Left cardiac atrium (tissue), 4 donors: ENCODE measurements at places on chromosomes 13 and 19. TPM values are rescaled to one million over a fixed set of nuclear protein-coding genes. Genes with fewer than 3 reads are reported as not detected.

DNA sequence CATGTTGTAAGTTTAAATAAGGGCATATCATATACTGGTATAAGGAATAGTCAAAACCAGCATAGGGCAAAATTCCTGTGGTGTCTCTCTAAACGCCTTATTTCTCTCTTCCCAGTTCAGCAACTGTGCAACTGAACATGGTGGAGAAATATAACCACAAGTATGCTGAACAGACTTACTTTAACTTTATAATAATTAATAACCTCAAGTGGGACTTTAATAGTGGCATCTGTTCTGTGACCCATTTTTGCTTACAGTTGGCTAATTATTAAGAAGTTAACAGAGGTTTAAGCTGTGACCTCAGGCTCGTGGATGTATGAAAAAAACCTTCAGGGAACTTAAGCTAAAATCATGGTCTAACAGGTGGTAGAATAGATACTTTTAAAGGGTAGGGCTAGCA, 54.3 kb downstream of the MICU2 start:
- DNase-seq, result no peak

The CERS1 gene
- 2.1 TPM for total RNA-seq

GRCh38 chr13:83731113-83731512, 151.2 kb downstream of the SLITRK1 start:
- no peak for DNase-seq

- DNase-seq, result no peak
Observed at GRCh38 chr19:1626417-1627010, 21.3 kb upstream of the UQCR11 start.

DNA sequence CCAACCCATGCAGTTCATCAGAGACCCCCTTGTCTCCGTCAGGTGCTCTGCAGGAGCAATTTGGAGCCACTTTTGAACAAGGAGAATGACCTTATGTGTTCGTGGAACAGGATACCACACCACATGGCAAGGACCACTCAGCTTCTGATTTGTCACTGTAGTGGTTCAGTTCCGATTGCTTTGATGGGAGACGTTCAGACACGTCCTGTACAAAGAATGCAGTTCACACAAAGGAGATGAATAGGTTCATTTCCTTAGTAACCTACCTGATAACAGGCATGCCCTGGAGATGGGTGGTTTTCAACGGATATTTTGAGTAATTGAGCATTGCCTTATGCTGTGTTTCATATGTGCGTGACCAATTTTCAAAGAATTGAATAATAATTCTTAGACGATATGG, 17.2 kb downstream of the FGF9 start:
- DNase-seq, result no peak

DNA sequence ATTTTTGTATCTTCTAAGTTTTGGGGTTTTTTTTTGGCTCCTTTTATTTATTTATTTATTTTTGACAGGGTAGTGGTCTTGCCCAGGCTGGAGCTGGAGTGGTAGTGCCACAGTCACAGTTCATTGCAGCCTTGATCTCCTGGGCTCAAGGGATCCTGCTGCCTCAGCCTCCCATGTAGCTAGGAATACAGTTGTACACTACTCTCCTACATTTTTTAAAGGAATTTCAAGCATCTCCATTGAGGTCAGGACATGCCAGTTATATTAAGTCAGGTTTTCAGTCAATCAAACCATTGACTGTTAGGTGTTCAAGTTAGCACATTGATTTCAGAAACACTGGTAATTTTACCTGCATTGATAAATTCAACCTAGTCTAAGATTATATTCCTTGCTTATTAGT, 480.5 kb upstream of the SPRY2 start:
- no peak for DNase-seq

The KCNN4 gene
- 1.4 TPM for total RNA-seq

- DNase-seq, result no peak
Observed at GRCh38 chr19:14183741-14184350, 22.1 kb downstream of the ADGRL1 start.

DNA sequence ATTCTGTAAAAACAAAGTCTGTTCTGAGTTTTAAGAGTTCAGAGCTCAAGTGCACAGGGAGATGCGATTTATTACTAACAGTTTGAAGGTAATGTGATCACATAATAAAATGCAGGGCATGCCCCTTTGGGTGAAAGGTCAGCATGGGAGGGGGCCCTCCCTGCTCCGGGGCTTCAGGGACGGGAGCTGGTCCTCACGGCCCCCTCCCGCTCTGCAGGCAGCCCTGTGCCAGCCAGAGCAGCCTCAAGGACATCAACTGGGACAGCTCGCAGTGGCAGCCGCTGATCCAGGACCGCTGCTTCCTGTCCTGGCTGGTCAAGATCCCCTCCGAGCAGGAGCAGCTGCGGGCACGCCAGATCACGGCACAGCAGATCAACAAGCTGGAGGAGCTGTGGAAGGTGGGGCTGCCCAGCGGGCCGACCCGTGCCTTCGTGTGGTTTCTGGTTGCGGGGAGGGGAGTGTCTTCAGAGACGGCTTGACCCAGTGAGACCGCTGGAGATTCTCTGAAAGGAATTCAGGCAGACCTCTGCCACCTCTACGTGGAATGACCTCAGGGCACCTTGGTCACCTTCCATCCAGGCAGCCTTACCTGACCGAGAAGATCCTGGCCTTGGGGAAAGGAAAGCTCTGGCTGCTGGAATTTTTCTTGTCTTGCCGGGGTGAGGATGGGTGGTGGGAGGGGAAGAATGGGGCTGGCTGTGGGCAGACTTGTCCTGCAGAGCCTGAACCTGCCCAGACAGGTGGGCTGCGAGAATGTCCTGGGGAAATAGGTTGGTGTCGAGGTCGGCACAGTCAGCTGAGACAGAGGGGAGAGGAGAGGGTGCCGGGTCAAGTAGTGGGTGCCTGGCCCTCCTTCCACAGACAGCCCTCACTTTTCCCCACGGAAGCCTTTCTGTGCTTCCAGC, 19.0 kb downstream of the UPF1 start:
- DNase-seq, result peak; percentile 13

The TEX101 gene
- not detected for total RNA-seq

DNA sequence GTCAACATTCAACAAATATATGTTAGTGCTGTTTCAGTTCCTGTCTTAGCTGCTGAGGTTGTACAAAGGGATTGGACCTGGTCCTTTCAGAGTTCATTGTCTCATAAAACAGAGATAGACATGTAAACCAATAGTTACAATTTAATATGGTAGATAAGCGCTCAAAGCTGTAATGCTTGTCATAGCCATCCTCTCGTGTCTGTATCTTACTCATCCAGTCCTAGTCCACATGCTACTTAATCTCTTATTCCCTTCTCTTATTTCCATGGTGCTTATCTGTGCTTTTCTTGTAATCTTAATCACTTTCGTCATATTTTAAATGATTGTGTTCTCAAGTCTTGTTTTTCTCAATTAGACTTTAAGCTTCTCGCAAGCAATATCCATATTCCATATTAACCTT, 185.2 kb upstream of the OBI1 start:
- DNase-seq, result no peak

DNA sequence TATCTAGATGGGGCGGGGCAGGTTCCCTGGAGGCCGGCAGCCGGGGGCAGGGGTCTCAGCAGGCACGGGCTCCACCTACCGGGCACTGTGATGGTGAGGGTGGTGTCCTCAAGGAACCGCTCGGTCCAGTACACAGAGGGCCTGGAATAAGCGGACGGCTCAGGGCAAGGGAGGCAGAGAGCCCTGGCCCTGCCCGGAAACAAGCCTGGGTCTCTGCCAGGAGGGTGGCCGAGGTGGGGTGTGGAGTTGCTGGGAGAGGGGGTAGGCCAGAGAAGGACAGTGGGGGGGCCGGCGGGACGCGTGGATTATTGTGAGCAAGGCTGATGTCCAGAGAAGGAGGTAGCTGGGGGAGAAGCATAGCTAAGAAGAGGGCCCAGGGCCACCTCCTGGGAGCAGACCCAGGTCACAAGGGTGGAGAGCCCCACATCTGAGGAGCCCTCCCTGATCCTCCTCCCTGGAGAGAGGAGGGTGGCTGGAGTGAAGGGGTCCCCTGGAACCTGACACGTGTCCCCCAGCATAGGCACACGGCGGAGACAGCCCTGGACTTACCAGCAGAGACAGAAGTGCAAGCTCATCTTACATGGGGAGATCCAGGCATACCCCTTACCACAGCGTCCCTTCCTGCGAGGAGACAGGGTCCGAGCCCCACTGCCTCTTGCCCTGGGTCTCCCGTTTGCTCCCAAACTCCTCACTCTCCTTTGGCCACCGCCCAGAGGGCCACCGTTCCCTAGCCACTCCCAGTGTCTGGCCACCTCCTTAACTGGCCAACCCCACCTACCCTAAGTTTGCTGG, 29.0 kb upstream of the MIER2 start:
- DNase-seq, result no peak

- peak; percentile 48 for DNase-seq
Observed at GRCh38 chr13:31431722-31432137, 232.0 kb downstream of the B3GLCT start.

- DNase-seq, result no peak
Observed at GRCh38 chr19:46447824-46448223, 19.1 kb upstream of the PNMA8C start.

DNA sequence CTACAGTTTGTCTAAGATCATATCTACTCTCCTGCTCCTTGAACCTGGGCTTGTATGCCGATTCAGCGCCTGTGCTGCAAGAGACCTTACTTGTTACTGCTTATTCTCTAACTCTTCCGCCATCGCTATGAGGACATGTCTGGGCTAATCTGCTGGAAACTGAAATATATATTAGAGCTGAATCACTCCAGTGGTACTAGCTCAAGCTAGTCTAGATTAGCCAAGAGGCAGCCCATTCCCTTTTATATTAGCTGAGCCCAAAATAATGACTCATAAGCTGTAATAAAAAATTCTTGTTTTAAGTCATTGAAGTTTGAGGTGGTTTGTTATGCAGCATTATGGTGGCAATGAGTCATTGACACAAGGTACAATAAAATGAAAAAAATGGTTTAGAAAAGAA, 52.8 kb downstream of the SLC6A16 start:
- DNase-seq, result no peak

The GRAMD1A gene
- total RNA-seq, result 45.5 TPM

The GRIN2D gene
- total RNA-seq, result 0.47 TPM

The CEACAM20 gene
- not detected for total RNA-seq

DNA sequence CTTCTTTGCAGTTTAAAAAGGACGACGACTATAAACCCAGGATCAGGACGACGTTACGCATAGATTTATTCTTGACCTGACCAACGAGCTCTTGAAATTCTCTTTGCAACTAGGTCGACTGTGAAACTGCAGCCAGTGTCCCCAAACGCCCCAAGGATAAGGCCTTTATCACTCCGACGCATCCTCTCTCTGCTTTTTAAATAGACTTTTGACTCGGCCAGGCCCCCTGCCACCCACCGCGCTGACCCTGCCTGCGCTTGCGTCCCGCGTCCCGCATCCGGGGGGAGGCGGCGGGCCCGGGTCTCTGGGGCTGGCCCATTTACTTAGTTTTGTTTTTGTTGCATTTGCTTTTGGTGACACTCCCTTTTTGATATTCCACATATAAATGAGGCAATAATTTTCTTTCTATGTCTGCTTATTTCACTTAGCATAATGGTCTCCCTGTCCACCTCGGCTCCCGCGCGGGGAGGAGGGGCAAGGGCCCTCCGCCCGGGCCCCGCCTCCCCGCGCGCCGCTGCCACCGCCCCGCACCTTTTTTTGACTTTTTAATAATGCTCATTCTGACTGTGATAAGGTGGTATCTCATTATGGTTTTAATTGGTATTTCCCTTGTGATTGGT, 17.4 kb downstream of the RB1 start:
- DNase-seq, result no peak

The ZNF541 gene
- 0.21 TPM for total RNA-seq

GRCh38 chr19:29277102-29277501, 64.2 kb upstream of the UQCRFS1 start:
- no peak for DNase-seq

DNA sequence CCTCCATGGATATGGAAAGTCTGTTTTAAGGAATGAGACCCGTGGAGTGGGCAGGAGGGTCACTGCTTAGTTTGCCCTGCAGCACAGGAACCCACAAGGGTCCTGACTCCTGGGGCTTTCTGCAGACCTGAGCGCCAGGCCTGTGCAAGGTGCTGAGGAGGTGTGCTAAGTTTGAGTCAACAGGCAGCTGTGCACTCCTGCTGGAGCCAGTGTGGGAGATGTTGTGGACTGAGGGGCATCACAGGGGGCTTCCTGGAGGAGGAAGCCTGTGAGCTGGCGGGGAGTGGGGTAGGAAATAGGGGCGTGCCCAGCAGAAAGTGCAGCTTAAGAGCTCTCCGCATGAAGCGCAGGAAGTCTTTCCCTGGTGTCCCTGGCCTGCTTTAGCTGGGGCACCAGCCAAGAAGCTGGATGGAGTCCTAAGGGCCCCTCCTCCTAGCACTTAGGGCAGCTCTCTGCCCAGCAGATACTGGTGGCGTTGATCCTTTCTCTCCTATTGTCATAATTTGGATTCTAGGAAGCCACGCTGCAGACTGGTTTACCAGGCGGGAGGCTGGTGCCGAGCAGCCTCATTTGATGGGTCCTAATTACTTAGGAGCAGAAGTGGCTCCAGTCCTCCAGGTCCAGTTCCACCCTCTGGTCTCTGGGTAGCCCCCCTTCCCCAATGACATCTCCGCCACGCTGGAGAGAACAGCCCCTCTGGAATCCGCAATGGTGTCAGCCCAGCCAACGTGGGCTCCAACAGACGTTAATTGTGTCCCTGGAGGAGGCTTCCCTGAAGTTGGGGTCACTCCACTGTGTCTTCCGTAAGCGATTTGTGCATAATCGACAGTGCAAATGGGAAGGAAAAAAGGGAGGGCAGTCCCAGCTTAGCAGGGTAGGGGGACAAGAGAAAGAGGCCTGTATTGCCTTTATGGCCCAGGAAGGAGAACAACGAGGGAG, 309.2 kb downstream of the ZNF536 start:
- no peak for DNase-seq

The WASF3 gene
- total RNA-seq, result 17.8 TPM

GRCh38 chr19:1122972-1123363, 19.2 kb downstream of the GPX4 start:
- DNase-seq, result peak; percentile 81

DNA sequence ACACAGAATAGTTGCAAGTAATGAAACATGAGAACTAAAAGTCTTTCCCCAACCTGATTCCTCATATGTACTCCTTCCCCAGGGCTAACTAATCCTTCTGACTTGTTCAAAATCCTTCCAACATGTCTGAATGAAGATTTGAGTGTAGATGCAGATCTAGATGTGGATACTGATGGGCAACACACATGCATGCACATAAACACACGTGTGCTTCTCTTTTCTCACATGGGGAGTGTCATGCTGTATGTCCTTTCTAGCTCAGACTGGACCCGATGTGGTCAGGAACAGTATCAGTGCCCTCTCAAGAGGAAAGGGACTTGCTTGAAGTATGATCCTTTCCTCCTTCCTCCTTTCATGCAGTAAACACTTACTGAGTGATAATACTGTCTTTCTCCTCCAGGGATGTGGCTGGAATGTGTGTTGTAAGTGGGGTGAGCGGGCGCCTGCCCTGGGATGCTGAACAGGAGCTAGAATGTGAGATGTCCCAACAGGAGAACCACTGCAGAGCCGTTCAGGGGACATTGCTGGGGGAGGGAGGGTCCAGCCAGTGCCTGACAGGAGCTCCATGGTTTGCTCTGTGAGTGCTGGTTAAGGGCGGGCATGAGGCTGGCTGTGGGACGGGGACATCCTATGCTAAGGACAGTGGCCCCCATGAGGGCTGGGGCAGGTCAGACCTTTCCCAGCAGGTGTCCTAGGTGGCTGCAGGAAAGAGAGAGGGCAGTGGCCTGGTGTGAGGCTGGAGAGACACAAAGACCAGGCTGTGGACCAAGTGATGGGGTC, 146.9 kb downstream of the TEX29 start:
- DNase-seq, result no peak

- DNase-seq, result no peak
Observed at GRCh38 chr13:86591862-86592261, 792.6 kb upstream of the SLITRK6 start.

GRCh38 chr19:35609851-35610353, 2.6 kb upstream of the HAUS5 start:
- no peak for DNase-seq

The COX7A1 gene
- 1,384 TPM for total RNA-seq
